ENCODE measurements at places on chromosomes 3 and 15. TPM values are rescaled to one million over a fixed set of nuclear protein-coding genes. Genes with fewer than 3 reads are reported as not detected.

- no peak for DNase-seq
These were observed 293.7 kb upstream of the GADL1 start for GRCh38 chr3:31188112-31188511.

DNA sequence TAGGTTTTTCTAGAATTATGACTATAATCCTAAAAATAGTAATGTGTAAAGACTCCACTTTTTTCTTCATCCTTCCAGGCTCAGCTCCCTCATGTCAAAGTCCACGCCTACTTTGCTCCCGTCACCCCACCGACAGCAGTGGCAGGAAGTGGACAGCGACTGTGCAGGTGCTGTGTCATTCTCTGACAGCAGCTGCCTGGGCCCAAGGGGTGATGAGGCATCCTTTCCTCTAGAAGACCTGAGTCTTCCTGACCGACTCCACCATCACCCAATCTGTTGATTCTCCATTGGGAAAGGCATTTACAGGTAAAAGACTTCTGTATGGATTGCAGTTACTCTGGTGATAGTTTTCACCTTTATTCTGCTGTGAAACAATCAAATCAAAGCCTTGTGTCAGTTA, 54.8 kb downstream of the UBP1 start:
- no peak for DNase-seq

DNA sequence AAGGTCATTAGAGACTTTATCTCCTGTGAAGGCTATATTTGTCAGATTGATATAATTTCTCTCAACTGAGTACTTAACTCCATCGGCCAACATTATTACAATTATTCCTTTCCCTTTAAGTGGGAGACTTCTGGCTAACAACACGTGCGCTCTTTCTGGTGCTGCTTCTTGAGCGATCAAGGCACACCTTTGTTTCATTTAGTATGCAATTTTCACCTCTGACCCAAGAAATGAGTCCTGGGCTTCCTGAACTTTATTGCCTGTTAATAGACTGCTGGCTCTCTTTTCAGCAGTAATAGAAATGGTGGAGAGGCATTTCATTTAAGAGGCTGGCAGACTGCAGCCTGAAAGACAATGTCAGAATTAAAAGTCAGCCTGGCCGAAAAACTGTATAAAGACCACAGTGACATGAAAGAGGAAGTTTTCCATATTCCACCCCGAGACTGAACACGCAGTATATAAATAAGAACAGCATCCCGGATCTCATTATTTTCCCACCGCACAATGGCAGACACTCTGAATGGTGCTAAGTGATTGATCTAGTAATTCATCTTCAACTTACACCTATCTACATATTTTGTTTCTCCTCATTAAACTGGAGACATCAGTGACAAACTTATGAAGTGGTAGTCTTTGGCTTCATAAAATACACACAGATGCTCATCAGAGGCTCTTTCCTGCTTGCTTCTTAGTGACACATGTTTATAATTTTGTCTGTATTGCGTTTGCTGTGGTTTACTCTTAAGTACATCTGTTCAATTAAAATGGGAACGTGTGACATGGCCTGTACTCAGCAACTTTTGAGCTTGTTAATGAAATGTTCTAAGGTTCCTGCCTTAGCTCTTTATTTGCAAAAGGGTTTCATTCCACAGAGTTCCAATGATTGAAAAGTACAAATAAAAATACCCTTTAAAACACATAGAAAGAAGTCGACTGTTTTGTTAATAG, 299.9 kb downstream of the MECOM start:
- DNase-seq = no peak

DNA sequence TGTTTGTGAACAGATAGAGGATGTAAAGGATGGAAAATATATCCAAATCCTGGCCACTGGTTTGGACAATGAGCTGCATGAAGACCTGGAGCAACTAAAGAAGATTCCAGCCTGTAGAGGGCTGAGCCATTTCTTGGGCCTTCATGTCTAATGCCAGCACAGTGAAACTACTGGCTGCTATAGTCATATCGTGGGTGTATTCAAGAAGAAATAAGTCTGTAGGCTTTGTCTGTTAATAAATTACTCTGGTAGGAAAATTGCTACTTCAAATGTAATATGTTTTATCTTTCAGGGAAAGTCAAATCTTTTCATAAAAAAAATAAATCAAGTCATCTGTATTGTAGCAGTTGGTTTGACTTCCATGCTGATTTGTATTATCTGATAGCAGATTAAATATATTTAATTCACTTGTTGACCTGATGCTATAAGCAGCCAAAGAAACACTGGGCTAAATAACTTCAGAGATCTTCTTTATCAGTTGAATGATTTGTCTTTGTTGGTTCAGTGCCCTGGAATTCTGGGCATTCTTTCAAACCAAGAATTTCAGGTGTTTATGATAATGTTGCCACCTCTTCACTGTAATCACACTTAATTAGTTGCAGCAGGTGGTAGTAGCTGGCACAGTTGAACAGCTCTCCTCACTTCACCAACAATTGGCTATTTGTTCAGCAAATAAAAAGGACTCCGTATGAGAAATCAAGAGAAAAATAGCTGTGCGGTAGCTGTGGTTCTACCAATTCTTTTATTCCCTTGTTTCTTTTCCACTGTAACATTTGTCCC, 1109.5 kb downstream of the NSUN3 start:
- no peak for DNase-seq

- no peak for DNase-seq
These were observed 243.0 kb downstream of the AGBL1 start for GRCh38 chr15:86322629-86323028.

DNA sequence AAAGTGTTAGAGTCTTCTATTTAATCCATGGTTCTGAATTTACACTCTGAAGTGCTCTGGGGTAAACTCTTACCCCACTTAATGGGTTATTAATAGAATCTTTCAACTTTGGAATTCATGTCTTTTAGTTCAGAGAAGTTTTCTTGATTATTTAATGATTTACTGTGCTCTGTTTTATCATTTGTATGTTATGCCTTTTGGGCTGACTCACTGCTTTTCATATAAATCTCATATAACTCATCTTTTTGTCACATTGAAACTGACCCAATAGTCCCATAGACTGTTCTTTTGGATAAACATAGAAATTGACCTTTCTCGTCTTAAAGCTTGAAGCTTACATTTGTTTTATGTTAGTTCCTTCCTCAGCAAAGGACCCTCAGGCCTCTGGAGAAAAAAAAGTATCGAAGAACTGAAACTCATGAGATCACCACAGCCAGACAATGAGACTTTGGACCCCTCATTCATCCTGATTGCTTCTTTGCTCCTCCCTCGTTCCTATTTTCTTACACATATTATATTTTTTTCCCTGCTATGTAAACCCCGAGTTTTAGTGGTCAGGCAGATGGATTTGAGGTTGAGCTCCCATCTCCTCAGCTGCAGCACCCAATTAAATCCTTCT, 229.1 kb upstream of the CBLB start:
- no peak for DNase-seq

GRCh38 chr15:31080591-31081014, 20.9 kb downstream of the TRPM1 start:
- DNase-seq = peak; percentile 84

Gene ADAMTS9
- total RNA-seq = 82.8 TPM

Gene KCNMB2
- not detected for total RNA-seq

Gene CYP11A1
- total RNA-seq = 0.71 TPM
